ENCODE measurements at places on chromosomes 7 and 10.

DNA sequence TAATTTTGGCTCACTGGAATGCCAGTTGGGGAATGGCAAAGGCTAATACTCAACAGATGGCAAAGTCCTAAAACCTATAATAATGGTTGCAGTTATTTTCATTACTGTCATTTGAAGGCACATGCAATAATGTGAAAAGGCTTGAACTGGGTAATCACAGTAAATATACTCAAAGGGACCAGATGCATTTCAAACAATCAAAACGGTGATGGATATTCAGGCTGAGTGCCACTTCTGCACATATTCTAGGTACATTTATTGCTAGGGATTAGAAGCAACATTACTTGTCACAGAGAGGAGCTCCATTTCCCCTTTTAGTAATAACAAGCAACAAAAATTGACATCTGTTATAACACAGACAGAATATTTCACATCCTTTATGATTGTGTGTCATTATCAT, 171.8 kb downstream of the NXPH1 start:
- no peak for DNase-seq

DNA sequence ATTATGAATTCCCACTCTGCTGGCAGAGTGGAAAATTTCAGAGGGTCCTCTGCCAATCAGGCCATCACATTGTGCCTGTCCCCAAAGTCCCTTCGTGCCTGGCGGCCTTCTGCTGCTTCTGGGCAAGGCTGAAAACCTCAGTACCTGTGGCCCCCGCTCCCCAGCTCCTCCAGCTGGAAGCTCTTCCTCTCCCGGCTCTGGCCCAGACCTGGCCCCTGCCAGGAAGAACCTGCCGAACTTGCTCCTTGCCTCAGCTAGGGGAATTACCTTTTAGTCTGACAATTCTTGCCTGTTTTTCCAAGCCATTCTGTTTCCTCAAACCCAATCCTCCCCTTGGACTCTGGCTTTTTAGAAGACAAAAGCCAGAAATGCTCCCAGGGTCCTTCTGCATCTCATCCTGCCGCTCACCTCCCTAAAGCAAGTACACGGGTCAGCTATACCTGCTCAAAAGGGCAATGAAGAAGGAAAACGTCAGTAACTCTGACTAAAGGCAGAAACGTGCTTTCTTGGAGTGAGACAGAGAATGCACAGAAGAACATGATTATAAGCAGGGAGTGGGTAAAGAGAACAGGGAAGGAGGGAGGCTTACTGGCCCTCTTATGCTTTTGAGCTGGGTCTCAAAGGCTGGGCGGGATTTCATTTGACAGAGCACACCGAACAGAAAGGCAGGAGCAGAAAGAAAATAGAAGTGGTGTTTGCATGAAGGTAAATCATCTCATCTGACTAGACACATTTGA, 28.1 kb upstream of the TRIL start:
- no peak for DNase-seq

- DNase-seq, result no peak
Measured at GRCh38 chr10:103872137-103872931, 17.0 kb upstream of the SH3PXD2A start.

GRCh38 chr10:15141136-15142054, 27.1 kb downstream of the NMT2 start:
- no peak for DNase-seq

- DNase-seq, result no peak
Measured at GRCh38 chr10:43108951-43109350, 29.3 kb upstream of the CSGALNACT2 start.

DNA sequence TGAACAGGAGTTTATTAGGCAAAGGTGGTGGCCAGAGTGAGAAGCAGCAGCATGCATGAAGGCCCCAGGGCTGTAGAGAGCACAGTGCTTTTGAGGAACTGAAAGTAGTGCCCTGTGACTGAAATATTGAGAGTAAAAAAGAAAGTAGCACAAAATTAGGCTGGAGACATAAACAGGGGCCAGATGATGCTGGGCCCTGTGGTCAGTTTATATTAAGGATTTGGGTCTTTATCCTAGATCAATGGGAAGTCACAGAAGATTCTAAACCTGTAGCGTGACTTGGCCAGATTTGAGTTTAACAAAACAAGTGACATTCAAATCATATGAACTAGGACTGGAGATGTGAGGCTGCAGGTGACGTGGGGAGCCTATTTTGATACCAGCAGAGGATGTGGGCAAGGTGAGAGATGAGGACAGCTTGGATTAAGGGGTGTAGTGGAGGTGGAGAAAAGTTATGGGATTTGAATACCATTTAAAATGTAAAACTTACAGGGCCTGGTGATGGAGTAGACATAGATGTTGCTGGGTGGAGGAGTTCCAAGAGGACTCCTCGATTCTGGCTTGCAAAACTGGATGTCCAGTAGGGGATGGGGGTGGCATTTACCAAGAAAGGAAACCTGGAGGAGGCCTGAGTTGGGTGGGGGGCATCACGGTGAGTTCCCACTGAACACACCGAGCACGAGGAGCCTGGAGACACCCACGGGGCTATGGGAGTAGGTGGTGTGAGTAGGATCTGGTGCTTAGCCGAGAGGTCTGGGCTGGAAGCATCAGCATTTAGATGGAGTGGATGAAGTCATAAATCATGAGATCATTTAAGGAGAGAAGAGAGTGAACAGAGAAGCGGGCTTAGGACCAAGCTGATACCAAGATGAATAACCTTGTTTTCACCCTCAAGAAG, 52.8 kb downstream of the HHEX start:
- no peak for DNase-seq

DNA sequence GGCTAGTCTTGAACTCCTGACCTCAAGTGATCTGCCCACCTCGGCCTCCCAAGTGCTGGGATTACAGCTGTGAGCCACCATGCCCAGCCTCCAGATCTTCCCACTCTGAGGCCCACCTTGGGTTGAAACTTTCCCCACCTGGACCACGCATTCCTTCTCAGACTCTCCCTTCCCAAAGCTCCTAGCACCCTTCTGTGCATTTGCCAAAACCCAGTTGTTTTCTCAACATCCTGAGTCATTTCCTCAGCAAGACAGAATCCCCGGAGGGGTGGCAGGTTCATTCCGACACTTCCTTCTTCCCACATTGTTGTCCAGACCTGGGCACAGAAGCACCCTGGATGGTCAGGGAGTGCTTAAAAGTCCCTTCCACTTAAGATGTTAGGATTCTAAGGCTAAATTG, 28.9 kb downstream of the BAG3 start:
- no peak for DNase-seq

GRCh38 chr7:80637454-80637853, 988 bp upstream of the CD36 start:
- DNase-seq, result no peak
